NCI-H1694 treated with DMSO at 0.1 percent for 48 hours (cell line): ENCODE measurements at places on chromosomes 1 and 21.

GRCh38 chr1:160137216-160137862 lies 14.1 kb upstream of the ATP1A4 start:
- DNase-seq: peak; percentile 94

GRCh38 chr21:33898586-33898985 lies 17.0 kb downstream of the ATP5PO start:
- DNase-seq: no peak

DNA sequence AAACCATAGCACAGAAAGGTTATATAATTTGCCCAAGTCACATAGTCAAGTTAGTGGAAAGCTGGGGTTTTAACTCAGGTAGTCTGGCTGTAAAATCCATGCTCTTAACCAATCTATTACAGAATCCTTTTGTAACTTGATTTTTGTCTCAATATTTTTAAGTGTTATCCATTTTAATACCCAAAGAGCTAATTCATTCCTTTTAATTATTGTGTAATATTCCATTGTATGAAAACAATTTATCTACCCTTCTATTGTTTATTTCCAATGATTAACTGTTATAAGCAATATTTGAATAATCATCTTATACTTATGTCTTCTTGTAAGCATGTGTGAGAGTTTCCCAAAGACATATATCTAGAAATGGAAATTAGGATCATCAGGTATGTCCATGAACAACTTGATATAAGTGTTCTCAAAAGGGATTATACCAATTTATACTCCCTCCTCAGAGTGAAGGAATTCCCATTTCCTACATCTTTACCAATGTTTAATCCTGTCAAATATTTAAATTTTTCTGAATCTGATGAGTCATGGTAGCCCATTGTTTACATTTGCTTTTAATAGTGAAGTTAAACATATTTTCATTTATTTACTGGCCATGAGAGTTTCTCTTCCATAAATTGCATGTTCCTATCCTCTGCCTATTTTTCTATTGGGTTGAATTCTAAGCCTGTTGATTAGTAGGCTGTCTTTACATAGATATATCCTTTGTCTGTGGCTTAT lies 13.9 kb downstream of the TEX50 start:
- no peak for DNase-seq

- no peak for DNase-seq
Observed at GRCh38 chr1:162206749-162207635, 137.5 kb downstream of the NOS1AP start.

- no peak for DNase-seq
Observed at GRCh38 chr1:41917835-41918449, 780 bp downstream of the HIVEP3 start.

GRCh38 chr1:244836584-244836983 lies 1.1 kb downstream of the COX20 start:
- DNase-seq: no peak

DNA sequence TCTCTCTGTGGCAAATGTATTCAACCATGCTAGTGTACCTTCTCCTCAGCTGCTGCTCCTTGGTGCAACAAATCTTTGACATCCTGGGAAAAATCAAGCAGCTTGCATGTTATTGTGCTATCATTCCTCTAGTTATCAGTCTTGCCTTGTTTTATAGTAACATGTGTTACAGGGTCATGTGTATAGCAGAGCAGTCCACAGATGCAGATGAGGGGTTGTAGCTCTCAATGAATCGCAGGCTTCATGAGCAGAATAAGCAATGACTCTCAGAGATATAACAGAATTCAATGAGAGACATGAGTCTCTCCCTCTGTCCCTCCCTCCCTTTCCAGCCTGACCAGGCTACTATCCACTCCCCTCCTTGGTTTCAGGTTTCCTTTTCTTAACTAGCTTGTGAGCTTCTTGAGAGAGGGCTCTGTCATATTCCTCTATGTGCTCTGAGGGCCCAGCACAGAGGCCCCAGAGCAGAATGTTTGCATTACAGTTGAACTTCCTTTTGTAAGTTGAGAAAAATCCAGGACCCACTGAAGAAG lies 15.1 kb upstream of the JUN start:
- no peak for DNase-seq

DNA sequence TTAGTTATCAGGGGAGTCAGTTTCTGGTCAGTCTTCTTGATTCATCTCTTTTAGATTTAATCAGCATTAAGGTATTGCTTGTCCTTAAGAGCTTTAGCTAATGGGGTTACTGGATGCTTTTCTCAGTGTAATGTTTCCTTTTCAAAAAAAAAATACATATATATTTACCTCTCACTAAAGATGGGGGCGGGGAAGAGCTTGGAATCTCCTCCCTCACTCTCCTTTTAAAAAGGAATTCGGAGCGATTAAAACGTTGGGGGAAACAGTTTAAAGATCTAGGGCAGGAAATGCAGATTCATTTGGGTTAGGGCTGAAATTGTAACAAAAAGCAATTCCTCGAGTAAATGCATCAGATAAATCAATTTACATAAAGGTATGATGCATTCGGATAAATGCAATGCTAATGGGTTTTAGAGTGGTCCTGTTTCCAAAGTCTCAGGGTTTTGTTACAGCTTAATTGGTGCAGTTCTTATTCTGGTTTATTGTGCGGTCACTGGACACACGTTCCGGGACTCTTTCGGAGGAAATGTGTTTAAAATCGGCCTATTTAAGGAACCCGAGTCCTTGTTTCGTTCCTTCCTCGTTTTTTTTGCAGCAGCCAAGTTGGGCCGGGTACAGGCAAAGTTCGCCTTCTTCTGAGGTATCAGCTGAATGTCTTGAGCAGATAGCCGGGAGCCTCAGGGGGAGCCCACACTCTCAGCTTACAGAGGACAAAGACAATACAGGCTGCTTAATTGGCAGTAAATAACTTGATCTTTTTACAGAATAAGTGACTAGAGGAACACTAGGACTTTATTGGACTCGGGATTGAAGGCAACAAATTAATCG lies 1.6 kb downstream of the LMO4 start:
- DNase-seq: peak; percentile 9

GRCh38 chr1:24351918-24352627 lies 32.9 kb downstream of the GRHL3 start:
- no peak for DNase-seq

- DNase-seq: no peak
Observed at GRCh38 chr1:109492779-109493178, 1.1 kb upstream of the CYB561D1 start.

DNA sequence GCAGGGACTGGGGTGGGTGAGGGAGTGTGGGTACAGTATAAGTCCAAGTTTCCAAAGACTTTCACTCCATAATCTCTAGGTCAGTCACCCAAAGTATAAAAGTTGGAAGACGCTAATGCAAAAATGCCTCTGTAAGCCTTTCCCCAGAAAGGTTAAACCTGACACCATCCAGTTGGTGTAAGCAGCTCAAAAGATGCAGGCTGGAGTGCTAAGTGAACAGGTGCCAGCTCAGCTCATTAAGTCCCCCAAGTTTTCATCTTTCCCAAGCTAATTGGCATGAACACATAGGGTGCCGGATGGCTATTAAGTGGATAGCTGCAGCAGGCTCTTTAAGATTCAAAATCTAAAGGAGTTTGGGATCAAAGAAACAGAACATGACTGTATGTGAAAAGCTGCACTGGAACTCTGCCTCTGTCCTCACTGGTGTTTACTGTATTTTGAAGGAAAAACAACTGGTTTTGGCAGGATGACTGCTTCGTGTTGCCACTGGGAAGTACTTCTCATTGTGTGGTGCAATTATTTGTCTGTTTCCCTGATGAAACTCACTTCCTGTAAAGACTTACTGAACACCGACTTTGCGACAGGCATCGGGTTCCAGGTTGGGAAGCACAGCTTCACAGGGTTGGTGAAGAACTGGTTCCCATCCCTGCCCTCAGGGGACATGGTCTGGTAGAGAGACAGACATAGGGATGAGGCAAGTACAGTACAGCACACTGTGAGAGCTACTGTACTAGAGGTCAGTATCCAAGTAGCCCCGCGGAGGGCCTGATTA lies 152.7 kb downstream of the DAB1 start:
- DNase-seq: no peak

DNA sequence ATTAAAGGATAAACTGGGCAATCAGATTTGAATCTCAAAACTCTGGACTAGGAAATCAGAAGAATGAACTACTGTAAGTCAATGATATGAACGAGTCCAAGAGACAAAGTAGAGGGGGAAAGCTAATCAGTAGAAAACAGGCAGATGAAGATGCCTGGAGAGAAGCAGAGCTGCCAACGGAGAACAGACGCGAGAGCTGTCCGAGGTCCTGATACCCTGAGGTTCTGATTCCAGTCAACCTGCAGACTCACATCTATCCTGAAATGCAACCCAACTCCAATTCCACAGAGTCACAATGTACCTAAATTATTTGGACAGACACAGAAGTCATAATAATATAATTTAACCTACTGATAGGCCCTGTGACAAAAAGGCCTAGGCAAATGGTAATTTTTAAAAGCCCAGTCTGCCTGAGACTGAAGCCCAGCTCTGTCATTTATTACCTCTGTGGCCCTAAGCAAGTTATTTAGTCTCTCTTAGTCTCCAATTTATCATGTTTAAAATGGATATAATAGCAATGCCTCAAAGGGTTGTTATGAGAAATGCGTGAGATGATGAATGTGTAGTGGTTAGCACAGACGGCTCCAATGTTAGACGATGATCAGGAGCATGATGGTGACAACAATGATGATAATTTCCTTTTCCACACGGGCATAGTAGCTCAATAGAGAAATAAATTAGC lies 33.4 kb downstream of the RGS7 start:
- no peak for DNase-seq

DNA sequence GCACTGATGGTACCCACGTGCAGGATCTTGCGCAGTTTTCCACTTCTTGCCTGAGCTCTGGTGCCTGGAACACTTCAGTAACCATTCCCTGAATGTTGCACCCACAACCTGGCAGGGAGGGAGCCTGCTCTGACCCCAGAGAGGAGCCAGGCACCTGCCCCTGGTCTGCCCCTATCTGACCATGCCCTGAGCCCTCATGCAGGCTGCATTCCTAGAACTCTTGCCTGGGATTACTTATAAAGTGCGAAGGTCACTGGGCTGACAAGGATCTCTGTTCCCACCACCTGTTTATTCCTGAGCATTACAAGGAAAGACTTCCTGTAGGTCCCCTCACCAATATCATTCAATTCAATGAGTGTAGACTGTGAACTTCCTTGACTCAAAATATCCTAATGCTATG lies 191.9 kb upstream of the FMN2 start:
- no peak for DNase-seq

DNA sequence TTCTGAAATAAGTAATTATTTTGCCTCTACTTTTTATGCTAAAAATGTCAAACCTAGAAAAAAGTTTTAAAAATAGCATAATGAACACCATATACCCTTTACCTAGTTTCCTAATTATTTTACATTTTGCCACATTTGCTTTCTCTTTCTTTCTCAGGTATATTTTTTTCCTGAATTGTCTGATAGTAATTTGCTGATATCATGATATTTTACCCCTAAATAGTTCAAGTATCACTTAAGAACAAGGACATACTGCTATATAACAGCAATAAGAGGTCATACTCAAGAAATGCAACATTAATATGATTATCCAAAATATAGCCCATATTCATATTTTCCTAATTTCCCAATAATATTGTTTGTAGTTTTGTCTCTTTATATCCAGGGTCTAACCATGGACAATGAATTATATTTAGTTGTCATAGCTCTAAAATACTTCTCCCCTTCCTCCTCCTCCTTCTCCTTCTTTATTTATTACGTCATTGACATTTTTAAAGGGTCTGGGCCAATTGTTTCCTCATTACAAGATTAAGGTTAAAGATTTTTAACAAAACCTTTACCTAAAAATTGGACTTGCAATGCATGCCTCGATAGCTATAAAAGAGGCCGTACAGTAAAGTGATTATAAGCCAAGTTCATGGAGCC lies 20.3 kb upstream of the SMYD2 start:
- DNase-seq: no peak

DNA sequence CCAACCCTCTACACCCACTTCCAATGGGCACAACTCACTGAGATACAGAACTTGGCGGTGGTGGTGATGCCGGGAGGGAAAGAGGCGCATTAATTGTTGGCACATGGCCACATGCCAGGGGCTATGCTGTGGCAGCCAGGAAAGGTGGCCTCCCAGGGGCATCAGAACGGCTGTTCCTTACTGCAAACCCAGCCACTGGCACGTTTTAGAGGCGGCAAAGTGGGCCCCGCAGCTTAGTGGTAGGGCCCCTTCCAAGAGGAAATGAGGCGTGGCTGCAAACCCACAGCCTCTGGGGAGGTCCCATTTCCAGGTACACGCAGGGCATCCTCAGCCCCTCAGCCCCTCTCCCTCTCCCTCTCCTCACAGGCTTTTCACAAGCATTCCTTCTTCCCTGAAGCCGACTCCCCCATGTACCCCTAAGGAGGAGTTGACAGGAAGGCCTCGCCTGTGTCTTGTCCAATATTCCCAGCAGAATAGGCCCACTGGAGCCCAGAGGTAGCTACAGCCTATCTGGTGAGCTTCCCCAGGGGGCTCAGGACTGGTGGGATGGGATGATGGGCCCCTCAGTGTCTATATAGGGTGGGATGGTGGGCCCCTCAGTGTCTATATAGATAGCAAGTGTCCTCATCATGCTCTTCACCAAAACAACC lies 166.2 kb downstream of the CLIC6 start:
- no peak for DNase-seq

DNA sequence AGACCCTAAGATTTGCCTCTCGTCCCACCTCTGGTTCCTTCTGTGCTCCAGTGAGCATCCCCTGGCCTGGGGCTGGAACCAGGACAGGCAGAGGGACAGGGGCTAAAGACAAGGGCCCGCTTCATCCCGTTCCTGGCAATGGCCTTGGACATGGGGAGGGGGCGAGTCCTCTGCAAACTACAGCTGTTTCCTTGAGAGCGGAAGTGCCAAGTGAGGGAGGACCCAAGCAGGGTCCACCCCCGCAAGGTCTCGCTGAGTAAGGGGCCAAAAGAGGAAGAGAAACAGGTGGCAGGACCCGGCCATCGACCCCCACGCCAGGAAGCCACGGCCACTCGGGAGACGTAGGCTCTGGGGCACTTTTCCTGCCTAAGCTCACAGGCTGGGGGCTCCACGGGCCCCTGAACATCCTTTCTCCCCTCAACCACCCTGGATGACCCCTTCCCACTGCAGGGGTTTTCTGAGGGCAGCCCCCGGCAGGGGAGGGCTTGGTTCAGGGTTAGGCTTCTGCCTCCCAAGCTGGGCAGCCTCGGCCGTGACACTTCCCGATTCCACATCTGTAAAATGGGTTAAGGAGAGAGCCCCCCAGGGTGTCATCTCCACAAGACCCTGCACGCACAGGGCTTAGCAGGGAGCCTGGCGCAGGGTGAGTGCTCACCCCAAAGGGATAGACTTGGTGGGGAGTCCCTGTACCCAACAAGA lies 17.9 kb upstream of the PLEKHG5 start:
- no peak for DNase-seq

- DNase-seq: no peak
Observed at GRCh38 chr1:168939110-168939946, 167.2 kb upstream of the ATP1B1 start.

DNA sequence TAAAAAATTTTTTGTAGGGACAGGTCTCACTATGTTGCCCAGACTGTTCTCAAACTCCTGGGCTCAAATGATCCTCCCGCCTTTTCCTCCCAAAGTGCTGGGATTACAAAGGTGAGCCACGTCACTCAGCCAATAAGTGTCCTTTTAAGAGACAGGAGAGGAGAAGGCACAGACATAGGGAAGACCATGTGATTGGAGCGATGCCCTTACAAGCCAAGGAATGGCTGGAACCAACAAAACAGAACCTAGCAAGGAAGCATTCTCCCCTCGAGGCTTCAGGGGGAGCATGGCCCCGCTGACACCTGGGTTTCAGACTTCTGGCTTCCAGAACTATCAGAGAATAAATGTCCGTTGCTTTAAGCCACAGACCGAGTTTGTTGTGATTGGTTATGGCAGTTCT lies 37.0 kb downstream of the NDUFS5 start:
- no peak for DNase-seq

GRCh38 chr21:38913893-38914527 lies 108.3 kb downstream of the ETS2 start:
- no peak for DNase-seq

GRCh38 chr1:160064164-160064563 lies 5.8 kb downstream of the KCNJ10 start:
- DNase-seq: no peak
